Ecto neural progenitor cell (in vitro differentiated cells): ENCODE measurements at places on chromosomes 2 and 18.

DNA sequence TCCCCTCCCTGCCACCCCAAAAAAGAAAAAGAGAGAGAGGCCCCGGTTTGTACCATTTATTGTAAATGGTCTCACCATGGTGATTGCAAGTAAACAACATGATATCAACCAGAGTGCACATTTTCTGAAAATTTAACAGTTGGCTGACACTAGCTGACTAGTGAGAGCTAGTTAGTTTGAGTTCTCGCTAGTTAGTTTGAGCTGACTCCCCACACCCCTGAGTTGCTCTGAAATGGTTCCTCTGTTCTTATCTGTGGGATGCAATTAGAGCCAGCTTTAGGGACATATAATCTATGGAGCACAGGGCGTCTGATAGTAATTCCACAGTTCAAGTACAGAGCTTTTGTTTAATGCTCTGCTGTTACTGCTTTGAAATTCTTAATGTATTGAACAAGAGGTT lies 13.1 kb downstream of the CASP10 start:
- no peak for DNase-seq

- DNase-seq, result no peak
Observed at GRCh38 chr18:12998332-12999060, 7.3 kb downstream of the CEP192 start.

GRCh38 chr2:240197462-240198139 lies 57.1 kb upstream of the OTOS start:
- DNase-seq, result peak; percentile 36

GRCh38 chr2:238146884-238147544 lies 8.5 kb downstream of the KLHL30 start:
- DNase-seq, result no peak

DNA sequence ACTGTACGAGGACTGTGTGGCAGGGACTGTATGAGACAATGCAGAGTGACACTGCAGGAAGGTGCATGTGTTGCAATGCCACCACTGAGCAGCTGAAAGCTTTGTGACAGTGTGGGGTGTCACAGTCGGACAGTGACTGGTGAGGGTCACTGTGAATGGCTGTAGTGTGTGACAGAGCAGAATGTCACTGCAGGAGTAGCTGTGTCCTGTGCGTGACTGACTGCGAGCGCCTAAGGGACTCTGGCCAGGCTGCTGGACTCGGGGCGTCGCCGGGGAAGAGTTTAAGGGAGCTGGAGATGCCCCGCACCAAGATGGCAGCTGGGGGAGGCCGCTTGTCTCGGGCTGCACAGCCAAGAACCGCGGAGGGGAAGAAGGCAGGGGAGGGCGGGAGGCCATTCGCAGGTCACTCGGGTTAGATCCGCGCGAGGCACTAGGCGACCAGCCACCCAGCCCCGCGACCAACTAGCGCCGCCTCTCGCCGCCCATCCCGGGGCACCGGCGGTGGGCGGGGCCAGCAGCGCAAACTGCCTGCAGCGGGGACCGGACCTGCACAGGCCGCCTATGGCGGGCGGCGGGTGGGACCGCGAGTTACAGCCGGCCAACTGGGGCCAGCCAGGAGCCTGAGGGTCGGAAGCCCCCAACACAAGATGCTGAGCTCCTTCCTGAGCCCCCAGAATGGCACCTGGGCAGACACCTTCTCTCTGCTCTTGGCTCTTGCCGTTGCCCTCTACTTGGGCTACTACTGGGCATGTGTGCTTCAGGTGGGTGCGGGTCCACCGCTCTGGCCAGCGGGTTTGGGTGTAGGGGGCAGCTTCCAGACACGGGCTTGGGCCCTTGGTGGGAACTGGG lies at the start of gene ABHD1:
Gene ABHD1, plus strand, starts transcription at position 514 of the 849 bp plus-strand sequence. Its CDS starts 134 bp downstream, at position 648.
- DNase-seq, result peak; percentile 80

DNA sequence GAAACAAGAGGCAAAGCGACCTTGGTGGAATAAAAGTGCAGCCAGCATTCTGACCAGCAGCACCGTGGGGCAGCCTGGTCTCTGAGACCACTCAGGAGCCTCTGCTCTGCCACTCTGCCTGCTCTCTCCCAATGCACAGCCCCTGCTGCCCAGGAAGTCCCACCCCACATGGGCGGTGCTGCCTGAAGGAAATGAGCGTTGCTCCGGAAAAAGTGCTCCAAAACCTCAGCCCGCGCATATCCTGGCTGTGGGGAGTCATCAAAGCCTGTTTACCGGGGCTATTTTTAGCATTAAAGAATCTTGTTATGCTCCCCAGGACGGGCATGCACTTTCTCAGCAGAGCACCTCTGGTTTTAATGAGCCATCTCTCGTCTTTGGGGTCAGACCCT lies 54.5 kb downstream of the EPAS1 start:
- DNase-seq, result no peak

- DNase-seq, result no peak
Observed at GRCh38 chr18:7870855-7871254, 303.7 kb downstream of the PTPRM start.

DNA sequence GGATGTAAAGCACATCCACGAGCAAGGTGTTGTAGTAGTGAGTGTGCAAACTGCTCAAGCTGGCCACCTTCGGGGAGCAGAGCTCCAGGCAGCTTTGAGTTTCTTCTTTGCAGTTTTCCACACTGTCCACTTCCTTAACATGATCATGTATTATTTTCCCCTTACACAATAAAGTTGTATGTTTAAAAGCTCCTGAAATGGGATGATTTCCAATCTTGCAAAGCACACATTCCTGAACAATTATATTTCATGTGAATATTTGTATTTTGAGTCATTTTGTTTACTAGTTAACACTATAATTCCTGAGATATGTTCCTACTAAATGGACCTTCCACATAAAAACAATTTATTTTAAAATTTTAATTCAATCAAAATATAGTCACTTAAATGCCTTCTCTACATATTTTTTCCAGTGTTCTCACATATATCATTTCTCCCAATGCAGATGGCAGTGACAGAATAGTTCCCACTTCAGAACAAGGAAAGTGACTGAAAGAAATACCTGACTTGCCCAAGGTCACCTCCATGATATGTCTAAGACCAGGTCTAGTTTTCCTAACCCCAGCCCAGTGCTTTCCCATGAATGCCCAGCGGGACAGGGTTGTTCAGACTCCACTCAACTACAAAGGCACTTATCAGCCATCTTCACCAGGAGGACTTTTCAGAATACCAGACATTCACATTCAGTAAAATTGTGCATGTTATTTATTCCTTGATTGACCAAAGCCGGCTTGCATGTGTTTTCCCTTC lies 5.5 kb downstream of the CYB5A start:
- DNase-seq, result peak; percentile 23
